HCEC 1CT (cell line): ENCODE measurements at places on chromosomes 6 and 20.
A peak's percentile ranks its signal among the peaks of the same experiment; 100 is the strongest.

- no peak for DNase-seq
These were observed 21.6 kb upstream of the HDDC2 start for GRCh38 chr6:125323376-125323775.

- DNase-seq = no peak
These were observed 338.1 kb downstream of the PREX1 start for GRCh38 chr20:48489656-48490055.

DNA sequence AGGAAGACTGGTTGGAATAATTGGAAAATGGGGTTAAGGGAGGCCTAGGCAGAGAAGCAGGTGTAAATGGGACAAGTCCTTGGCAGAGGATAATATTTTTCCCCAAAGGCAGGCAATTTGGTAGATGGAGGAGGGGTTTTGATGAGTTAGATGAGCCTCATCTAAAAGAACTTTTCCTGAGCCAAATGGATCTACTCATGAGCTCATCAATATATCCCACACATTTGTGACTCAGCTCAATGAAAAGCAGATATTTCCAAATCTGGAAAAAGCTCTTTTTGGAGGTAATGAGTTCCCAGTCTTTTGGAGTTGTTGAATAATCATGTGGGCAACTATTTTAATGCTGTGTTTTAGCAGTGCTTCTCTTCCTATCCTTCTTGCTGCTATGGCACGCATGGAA is 685.5 kb upstream of the CITED2 start:
- peak; percentile 77 for DNase-seq

DNA sequence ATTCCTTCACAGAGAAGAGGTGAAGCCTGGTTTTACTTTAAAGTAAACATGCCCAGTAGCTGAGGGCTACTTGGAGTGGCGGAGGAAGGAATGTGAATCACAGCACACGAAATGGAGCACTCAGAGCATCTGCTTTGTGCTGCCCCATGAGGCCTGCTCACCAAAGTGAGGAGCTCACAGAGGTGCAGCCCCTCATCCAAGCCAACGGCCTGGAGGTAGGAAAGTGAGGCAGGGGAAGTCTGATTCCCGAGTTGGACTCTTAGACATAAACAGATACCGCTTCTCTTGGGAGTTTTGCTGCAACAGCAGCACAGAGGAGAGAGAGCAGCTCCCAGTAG is 3.6 kb downstream of the YTHDF1 start:
- no peak for DNase-seq

DNA sequence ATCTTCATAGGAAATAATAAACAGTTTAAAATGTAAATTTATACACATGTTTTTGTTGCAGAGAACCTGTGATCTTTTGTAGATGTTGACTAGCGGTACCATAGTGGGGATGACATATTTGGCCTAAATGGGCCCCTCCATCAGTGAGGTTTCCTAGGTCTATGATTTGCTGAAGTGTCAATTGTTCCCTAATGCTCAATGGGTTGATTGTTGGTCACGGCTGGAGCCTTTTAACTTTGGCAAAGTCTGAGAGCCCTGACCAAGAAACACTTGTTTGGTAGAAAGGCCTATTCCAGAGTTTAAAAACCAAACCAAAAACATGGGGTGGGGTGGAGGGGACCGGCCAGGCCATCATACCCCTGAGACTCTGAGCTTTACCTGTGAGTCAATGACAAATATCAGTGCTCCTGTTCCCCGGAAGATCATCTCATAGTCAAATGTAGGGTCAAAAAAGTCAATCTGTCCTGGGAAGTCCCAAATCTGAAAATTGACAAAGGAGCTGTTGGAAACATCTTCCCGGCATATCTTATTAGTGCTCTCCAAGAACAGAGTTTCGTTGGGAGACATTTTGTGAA is 25.1 kb downstream of the RRAGD start:
- DNase-seq = no peak

- DNase-seq = no peak
These were observed 267.1 kb upstream of the JAG1 start for GRCh38 chr20:10940941-10941340.

- no peak for DNase-seq
These were observed 411.2 kb upstream of the PLCB4 start for GRCh38 chr20:8657664-8658063.

DNA sequence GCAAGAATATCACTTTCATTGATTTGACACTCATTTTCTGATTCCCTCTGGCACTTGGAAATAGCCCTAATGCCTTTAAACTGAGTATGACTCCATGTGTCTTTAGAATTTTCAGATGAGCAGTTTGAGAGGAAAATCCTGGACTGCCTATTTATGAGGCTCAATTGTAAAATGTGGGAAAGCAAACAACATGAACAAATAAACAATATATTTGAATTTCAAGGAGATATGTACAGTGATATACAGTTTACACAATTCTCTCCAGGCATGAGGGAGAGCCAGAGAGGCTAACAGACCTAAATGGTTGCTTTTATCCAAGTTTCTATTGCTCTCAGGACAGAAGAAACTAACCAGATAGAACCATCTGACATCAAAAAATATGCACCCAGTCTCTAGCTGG is 748.2 kb upstream of the NRSN1 start:
- no peak for DNase-seq

DNA sequence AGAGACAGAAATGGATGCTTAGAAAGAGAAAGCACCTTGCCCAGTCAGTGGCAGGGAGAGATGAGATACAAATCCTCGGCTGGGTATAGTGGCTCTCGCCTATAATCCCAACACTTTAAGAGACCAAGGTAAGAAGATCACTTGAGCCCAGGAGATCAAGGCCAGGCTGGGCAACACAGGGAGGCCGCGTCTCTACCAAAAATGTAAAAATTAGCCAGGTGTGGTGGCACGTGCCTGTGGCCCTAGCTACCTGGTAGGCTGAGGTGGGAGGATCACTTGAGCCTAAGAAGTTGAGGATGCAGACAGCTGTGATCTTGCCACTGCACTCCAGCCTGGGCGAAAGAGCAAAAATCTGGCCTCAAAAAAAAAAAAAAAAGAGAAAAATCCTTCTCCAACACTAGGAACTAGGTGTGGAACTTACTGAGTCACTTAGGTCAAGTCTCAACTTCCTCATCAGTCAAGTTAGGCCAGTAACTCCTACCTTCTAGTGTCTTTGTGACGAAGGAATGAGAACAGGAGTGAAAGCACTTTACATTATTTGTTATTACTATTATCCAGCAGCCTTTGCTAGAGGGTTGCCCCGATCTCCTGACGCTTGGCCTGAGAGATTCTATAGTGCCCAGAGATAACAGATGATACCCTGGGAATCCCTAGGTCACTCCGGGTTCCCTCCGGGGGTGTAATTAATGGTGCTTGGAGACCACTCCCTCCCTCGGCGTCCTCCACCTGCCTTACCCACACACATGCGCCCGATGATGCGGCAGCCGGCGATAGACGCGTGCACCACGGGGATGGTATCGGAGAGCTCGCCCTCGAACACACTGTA is 918 bp downstream of the EIF6 start:
- DNase-seq = no peak

DNA sequence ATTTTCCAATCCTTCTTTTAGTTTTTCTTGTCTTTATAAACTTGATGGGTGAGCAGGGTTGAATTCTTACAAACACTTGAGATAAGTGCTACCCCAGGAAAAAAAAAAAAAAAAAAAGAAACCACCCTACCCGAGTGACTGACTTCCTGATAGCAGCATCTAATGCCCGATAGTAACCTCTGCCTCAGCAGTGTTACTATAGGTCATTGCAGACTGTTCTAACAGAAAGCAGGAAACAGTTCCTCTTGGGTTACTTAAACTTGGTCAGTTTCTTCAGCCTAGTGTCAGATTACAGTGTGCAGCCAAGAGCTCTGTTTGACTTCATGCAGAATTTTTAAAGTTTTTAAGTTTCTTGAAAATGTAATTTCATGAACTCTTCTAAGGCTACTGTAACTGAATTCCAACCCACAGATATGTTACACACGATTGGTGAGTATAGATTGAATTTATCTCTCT is 2.1 kb downstream of the MYLIP start:
- peak; percentile 65 for DNase-seq

GRCh38 chr6:124775121-124775520 is 187.1 kb upstream of the RNF217 start:
- DNase-seq = no peak

GRCh38 chr6:17591287-17591686 is 8.8 kb upstream of the FAM8A1 start:
- DNase-seq = no peak

GRCh38 chr6:83192456-83192855 is 609 bp downstream of the PGM3 start:
- peak; percentile 57 for DNase-seq

DNA sequence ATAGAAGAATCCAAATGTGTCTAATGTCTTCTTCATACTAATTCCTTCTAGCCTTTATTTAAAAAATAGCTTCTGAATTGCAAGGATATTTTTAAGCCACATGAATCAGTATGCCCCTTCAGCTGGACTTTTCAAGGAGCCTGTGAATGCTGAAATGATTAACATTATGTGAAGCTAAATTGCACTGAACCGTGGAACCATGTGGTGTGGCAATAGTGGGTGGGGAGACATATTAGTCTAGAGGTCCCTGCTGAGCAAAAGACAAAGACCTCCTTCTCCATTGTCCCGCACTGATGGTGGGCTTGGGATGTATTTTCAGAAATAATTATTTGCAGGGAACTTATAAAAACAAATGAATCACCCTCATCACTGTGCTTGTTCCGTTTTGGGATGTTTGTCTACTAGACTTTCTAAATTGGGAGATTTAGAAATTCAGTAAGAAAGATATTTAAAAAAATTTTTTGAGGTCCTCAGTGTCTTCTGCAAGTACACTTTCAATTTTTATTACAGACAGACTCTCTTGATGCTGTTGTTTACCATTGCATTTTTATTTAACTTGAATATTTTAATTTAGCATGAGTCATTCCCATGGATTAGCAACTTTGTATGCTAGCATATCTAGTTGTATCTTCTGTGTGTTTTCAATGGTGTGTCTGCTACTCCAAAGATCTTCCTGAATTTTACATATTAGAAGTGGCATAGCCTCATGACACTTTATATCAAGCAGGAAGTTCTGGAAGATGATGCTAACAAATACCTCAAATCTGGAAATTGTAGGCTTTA is 238.1 kb downstream of the LAMA2 start:
- no peak for DNase-seq

- no peak for DNase-seq
These were observed 92.2 kb upstream of the NT5E start for GRCh38 chr6:85357651-85358050.

GRCh38 chr6:106702451-106703110 is 73.2 kb downstream of the QRSL1 start:
- DNase-seq = no peak

DNA sequence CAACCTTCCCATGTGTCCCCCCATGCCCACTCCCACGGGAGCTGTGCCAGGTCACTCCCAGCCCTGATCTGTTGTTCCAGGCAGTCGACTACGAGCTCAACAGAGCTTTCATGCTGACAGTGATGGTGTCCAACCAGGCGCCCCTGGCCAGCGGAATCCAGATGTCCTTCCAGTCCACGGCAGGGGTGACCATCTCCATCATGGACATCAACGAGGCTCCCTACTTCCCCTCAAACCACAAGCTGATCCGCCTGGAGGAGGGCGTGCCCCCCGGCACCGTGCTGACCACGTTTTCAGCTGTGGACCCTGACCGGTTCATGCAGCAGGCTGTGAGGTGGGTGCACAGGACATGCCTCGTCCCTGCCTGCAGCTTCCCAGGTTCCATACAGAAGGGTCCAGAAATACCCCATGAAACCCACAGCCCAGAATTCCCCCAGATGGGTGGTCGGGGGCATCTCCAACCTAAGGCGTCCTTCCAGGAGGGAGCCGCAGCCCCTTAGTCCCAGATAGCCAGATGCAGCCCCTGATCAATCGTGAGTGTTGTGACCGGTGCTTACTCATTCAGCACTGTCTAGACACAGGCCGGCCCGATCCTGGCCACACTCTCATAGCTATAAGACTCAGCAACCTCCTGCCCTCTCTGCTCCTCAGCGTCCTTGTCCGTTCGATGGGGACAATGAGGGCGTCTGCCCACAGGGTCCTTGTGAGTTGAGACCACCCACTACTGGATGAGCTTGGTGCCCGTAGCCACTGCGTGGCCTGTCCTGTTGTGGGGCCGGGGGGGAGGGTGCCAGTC is 142.1 kb downstream of the TAF4 start:
- DNase-seq = no peak

DNA sequence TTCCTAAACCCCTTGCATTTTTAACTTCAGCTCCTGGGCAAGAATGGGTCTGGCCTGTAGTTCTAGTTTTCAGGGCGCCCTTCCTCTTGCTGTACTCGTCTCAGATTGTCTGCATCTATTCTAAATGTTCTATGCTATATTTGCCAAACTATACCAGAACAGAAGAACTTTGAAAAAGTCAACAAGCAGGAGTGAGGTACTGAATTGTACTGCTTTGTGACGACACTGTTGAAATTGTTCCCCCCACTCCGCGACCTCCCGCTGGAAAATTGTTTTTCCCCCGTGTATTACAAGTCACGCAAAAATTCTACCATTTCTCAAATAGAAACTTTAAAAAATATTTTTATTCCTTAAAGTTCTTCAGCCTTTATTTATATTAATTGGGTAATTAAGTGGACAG is 73.9 kb downstream of the CBFA2T2 start:
- no peak for DNase-seq

- no peak for DNase-seq
These were observed 137.5 kb downstream of the UNC5CL start for GRCh38 chr6:40901322-40902055.

GRCh38 chr20:401682-402495 is 6.2 kb upstream of the RBCK1 start:
- peak; percentile 43 for DNase-seq

DNA sequence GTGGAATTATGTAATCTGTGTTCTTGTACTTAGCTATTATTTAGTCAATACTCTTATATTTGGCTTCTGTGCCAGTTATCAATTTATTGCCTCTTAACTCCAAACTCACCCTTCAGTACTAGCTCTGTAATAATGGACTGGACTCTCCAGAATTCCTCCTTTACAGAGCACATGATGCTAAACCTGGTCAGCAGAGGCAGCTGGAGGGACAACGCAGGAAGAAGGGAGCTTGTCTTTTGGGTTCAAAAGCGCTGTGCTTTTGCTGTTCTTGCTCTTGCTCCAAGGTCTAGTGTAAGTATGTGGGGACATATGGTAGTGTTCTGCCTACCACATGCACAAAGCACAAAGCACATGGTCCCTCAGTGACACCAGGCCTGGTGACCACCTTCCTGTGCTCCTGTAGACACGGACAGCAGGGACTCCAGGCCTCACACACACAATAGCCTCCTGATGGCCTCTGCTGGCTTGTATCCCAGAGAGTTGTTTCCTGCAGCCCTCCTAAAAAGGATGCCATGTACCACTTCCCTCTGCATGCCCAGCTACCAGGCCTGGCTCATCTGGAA is 46.1 kb downstream of the CHD6 start:
- no peak for DNase-seq

DNA sequence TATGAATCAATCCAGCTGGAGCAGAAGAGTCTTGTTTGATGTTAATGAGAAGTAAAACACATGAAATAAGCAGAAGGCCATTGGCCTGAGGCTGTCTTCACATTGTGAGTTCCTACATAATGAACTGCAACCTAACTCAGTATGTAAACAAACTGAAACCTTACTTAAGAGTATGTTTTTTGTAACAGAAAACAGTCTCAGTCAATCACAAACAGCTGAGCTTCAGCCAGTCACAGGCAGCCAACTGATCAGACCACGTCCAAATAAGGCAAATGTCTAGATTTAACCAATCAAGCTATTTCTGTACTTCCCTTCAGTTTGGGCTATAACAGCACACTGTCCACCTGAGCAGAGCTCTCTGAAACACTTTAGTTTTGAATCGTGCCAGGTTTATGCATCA is 234.7 kb downstream of the TRDN start:
- DNase-seq = no peak
